ENCODE measurements at places on chromosomes 4 and X.

DNA sequence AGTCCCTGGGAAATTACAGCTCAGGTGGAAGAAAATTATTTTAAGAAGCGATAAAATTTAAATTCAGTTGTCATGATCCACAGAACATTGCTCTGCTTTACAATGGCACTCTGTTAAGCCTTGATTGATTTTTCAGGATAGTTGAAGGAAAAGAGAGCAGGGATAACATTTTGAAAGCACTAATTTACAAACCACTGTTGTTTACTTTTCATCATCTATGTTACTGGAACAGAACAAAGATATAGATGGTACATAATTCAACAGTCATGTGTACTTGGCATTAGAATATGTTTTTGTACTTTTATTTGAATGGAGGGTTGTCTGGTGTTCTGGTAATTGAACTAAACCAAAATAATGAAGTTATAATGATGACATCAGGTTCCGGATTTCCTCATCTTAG is 2.6 kb upstream of the ODAM start:
- no peak for DNase-seq

DNA sequence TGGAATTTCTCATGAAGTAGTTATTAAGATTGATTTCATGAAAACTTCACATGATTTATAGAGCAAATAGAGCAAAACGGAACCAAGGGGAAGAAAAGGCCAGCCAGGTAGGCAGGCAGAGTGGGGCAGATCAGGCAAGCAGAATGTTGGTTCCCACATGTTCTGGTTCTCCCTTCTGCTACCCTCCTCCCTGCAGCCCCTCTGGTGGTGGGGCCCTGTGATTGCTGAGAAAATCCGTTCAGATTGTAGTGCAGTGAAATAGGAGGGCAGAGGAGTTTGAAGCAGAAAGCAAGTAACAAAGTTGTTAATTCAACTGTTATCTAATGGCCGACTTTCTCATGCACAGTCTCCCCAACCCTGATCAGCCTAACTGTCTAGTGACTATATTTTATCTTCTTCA is 185.3 kb downstream of the MID1IP1 start:
- no peak for DNase-seq

- DNase-seq, result no peak
Measured at GRCh38 chrX:22139822-22140221, 107.7 kb downstream of the PHEX start.

DNA sequence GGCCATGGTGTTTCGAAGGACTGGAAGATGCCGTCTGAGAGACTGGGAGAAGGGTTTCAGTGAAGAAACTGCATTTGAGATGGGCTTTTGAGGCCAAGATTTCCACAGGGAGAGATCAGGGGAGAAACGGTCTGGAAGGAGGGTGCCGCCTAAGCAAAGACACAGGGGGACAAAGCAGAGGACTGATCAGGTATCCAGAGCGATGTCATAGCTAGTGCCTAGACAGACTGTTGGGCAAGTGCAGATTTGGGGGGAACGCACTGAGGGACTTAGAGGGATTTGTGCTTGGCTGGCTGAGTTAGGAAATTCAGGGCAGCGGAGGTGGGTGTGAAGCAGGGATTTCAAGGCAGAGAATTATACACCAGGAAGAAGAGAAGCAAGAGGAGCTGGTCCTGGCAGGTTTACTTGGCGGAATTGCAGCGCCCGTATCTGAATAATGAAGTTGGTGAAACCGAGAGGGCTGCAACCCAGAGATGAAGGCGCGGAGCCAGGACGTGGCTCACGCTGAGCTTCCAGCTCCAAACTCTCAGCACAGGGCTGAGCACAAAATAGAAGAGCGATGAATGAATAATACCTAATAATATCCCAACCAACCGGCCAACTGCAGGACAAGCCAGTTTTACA is 106.9 kb downstream of the MAML3 start:
- no peak for DNase-seq

GRCh38 chrX:47446431-47446830 is 36.6 kb downstream of the ZNF41 start:
- no peak for DNase-seq

DNA sequence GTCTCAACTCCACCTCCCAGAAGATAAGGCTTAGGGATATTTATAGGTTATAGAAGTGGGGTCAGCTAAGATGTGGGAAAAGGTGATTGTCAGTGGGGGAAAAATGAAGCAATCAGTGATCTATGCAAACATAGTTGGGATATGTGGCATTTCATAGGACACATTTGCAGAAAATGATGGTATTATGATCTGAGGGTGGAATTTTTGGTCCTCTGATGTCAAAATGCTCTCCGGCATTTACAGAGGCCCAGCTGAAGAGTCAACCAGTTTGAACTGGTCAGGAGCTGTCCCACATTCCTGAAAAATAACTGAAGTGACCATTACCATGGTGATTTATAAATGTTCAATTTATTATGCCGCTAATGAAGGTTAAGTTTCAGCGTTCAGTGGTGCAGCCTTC is 12.2 kb upstream of the HPGD start:
- no peak for DNase-seq
